ENCODE measurements at places on chromosomes 11 and 22.

GRCh38 chr11:73465871-73466270, 89.7 kb downstream of the RELT start:
- peak; percentile 30 for DNase-seq

- DNase-seq, result no peak
Observed at GRCh38 chr11:124168796-124169195, 14.3 kb upstream of the OR10D3 start.

DNA sequence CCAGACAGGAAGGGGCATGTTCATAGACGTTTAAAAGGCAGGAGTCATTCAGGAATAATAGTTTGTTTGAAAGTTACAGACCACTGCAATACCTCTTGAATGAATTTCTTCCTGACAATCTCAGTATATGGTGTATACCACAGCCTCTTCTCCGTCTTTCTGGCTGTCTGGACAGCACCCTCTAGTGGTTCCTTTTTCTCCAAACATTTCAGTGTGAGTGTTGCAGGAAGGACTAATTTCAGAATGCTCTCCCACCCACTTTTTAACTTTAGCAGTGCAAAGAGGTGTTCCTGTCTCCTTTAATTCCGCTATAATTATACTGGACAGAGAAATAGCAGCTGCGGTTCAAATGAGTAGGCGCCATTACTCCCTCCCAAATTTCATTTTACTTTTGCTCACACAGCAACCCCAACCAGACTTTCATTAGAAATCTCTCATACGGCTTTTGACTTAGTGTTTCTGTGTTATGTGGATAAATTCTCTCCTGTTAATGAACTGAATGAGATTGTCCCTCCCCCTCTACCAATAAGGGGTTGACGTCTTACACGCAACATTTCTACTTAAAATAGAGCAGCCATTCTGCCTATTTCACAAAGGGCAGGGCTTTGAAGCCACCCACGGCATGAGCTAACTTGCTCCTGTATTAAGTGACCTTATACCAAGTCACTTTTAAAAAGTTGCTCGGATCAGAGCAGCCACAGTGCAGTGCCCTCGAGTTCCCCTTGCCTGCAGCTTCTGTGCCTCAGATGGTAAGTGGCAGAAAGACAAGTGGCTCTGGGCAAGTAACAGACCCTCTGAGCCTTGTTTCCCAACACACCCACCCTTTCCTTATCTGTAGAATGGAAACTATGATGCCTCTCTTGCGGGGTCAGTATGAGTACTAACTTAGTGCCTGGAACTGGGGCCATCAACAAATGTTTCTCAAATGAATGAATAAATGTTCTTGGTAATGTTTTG, 368.6 kb downstream of the OPCML start:
- DNase-seq, result peak; percentile 23

DNA sequence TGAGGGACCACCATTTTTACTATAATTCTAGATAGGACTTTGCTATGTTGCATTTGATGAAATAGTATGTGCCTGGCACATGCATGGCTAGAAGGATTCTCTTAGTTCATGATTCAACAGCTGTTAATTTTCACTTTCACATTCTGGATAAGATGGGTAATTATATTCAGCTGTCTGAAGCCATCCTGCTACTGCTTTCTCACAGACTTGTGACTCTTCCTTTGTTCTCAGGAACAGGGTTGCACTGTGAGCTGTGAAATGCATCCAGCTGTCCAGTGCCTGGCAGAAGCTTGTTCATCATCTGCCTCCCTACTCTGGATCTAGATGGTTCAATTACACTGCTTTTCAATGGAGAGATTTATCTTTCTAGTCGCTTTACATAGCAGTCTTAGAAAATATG, 610.1 kb upstream of the ANO5 start:
- no peak for DNase-seq

GRCh38 chr11:36349351-36350136, 53.5 kb downstream of the PRR5L start:
- DNase-seq, result no peak

Measured in myocyte (in vitro differentiated cells).